COLO829 (cell line): ENCODE measurements at places on chromosomes 5 and 9.

DNA sequence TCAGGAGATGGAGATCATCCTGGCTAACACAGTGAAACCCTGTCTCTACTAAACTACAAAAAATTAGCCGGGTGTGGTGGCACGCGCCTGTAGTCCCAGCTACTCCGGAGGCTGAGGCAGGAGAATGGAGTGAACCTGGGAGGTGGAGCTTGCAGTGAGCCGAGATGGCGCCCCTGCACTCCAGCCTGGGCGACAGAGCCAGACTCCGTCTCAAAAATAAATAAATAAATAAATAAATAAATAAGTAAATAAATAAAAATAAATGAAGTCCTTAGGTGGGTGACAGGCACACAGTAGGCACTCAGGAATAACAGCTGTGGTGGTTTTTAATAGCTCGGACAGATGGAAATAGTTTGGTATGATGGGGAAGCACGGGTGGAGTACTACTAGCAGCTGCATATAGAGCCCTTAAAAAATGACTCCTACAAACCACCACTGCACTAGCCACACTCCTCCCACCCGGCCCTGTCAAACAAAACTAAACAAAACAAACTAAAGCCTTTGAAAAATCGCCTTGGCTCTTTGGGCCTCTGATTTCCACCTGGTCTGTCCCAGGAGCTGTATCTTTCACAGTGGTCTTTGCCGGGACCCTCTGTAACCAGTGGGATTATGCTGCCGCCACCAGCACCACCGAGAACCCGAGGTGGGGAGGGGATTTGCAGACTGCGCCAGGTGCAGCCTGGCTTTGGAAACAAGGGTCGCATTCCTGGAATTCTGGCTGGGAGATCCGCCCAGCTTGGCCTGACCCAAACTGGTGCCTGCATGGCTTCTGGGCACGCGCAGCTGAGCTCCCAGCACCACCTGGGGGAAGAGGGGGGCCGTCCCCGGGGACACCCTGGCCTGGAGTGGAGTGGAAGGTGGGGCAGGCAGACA lies 5.1 kb upstream of the WDR5 start:
- DNase-seq, result no peak

DNA sequence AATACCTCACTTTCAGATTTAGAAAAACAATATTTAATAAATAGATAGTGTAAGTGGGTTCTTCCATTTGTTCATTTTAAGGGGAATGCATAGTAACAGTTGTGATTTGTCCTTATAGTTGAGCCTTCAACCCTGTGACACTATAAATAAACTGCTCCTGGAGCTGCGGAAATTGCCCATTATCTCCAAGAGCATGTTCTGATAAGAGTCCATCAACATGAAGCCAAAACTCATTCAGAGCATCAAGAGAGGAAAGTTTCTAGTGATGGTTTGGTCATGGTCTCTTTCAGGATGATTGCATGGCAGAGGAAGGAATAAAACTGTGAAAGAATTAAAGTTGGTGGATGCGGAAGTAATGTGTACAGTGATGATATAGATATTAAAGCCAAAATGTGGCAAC lies 772.1 kb upstream of the DMAC1 start:
- DNase-seq, result no peak

- no peak for DNase-seq
These were observed 31.5 kb downstream of the CSNK1G3 start for GRCh38 chr5:123543438-123543837.

GRCh38 chr5:36877667-36878391 lies 1.3 kb downstream of the NIPBL start:
- DNase-seq, result no peak

DNA sequence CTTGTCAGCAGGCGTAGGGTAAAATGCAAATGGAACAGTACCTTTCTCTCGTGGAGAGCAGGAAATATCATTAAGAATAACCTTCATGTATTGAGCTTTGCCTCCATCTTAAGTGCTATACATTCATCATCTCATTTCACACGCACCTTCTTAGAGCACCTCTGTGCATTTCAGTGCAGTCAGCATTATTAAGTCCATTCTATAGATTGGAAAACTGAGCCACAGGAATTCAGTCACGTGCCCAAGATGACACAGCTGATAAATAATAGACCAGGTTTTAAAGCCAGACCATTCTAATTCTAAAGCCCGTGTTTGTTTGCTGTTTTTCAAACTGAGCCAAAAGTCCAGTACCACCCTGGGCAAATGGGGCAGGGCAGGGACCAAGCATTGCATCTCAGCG lies 109.2 kb upstream of the WWC1 start:
- DNase-seq, result no peak

GRCh38 chr5:31051316-31051715 lies 142.2 kb upstream of the CDH6 start:
- DNase-seq, result no peak

DNA sequence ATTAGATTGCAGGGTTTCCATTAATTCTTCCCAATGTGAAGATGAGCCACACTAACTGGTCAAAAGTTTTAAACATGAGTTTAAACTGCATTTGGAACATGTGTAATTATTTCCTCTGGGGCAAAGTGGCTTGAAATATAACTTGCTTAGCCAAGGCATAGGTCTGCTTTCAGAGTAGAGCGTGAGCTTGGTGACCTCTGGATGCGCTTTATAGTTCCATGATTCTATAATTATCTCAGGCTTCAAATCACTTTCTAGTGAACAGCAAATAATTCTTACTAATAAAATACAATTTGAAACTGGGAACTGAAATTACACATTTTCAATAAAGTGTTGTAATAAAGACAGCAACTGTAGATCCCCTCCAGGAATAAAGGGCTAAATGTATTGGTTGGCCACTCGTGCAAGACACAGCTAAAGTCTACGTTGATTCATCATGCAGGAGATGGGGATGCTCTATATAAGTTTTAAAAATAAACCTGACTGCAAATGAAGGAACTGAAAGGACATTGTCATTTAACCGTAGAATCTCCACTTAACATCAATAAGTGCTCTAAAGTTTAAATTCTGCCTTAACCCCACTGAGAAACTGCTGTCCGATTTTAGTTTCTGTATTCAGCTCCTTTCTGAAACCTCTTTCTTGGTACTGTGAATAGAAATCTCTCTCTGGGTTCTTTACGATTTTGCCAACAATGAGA lies 460.0 kb downstream of the PSAT1 start:
- no peak for DNase-seq

GRCh38 chr9:75671354-75671753 lies 219.1 kb upstream of the PCSK5 start:
- DNase-seq, result no peak
